ENCODE measurements at places on chromosomes 6 and 20.

GRCh38 chr20:57388953-57389694 lies 2.1 kb upstream of the RBM38 start:
- peak; percentile 45 for DNase-seq

DNA sequence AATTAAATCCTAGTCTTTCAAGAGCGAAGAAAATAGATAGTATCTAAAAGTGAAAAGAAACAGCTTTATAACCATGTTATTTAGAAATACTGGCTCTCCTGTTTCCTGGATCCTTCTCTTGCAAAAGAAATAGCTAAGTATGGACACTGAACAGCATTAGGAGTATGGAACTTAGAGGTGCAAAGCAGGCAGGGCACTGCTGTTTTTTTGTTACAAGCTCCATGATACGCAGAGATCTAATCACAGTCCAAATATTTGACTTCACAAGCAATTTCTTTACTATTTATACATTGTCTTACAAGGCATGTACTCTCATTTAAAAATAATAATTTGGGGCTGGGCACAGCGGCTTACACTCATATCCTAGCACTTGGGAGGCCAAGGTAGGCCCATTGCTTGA lies 7.6 kb downstream of the TRPC4AP start:
- DNase-seq = no peak

GRCh38 chr6:90068703-90069523 lies 174.6 kb downstream of the GJA10 start:
- DNase-seq = peak; percentile 37

DNA sequence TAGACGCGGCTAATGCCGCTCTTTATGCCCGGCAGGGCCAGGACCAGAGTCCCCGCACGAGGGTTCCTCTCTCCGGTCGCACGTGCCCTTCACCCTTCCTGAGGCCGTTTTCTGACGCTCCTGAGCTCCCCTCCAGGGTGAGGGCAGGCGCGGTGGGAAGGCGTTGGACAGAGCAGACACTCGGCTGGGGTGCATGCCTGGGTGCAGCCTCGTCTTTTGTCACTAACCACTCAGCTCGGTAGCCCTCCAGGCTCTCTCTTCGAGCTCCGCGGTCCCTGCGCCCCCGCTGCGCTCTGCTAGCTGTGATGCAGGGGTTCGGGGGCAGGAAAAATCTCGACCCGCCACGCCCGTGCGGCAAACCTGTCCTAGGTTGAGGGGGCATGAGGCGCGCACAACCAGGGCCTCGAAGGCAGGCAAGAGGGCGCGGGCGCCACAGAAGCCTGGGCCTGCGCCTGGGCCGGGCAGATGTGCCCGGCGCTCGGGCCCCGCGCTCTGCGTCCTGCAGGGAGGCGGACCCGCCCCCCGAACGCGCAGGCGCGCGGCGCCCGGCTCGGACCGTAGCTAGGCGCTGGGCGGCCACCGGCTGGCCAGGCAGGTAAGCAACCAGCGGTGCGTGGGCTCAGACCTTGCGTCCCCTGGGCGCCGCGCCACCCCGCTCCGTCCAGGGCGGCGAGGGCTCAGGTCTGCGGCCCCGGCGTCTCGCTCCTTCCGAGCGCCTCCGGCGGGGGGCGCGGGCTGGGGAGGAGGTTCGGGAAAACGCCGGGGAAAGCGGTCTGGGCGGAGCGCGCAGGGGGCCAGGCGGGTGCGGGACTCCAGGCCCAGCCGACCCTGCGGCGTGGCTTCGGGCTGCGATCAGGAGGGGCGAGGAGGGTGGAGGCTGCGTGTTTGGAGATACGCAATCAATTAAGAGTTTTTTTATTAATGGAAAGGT lies at the start of gene L3MBTL1:
Gene L3MBTL1, plus strand, starts transcription at position 548 of the 931 bp plus-strand sequence. CDS start 5,807 bp downstream, outside the sequence.
- DNase-seq = peak; percentile 42

DNA sequence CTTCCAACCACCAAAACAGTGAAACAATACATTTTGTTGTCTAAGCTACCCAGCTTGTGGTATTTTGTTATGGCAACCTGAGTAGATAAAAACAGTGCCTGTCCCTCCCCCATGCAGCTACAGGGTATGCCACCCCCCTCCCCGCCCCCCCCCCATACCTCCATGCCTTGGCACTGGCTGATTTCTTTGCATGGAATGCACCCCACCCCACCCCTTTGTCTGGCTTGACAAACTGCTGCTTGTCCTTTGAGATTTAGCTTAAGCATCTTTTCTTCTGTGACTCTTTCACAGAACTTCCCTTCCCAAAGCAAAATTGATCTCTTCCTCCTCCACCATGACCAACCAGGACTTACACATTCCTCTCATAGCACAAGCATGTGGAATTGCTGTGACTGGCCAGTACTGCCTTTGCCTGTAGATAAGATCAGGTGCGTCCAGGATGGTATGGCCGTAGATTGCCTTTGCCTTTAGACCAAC lies 64.6 kb upstream of the ADGRF1 start:
- no peak for DNase-seq

DNA sequence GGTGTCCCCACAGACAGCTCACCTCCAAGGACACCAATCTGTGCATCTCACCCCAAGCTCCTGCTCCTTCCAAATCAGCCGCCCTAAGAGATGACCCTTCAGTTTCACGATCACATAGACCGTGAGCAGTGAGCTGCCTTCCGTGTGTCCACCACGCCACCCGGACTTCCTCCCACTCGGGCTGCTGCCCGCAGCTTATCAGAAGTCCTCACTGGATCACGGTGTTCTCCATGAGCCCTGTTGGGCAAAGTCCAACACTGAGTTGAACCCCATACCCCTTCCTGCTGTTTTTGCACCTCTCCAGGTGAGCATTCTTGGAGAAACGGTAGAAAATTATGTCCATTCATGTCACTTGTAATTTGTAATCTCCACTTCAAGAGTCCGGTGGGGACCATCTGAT lies 234.4 kb downstream of the SMOC2 start:
- DNase-seq = no peak

DNA sequence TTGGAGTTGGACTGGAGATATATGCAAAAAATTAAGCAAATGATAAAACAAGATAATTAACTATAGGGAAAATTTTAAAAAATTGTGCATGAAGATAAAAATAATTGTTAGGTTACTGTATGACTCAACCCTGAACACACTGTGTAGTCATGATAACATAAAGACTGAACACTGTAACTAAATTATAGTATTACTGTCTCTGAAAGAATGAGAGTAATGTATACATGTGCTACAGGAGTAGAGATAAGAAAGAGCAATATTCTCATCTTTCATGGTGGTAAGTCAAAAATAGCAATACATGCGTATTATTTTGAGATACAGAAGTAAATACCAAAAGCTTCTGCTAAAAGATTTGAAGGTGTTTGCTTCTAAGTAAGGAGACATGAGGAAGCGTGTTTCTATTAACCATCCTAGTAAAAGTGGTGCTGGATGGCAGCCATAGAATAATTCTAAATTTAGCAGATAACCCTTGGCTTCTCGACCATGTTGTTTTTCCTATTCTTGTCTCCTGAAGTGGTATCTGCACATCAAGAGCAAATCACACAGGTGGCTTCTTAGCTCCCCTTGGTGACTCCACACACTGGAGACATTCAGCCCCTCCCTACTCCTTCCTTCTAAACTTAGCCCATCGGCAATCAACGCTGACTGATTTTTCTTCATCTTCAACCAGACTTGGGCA lies 390.6 kb upstream of the PLCB4 start:
- peak; percentile 20 for DNase-seq

DNA sequence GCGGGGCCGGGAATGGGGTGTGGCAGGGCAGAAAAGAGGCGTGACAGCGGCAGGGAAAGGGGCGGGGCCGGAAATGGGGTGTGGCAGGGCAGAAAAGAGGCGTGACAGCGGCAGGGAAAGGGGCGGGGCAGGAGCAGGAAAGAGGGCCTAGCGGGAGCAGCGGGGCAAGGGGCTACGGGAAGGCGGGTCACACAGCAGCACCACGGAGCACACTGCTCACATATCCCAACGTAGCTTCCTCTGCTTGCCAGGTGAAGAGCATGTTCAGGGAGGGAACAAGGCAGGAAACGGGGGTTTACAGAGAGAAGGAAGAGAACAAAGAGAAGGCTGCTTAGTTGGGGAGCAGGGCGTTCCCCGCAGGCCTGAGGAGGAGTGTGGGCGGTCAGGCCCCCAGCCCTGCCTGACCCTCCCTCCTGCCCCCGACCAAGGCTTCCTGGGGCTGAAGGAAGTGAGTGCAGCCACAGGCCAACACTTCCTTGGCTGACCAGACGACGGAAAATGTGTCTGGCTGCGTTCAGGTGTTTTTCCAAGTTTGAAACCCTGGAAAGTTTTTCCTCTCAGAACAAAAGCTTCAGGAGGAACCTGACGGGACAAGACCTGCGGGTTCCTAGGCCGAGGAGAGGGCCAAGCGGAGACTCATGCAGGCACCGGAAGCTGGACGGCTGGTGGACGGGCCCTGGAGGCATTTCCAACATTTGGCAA lies 13.8 kb downstream of the UCKL1 start:
- DNase-seq = peak; percentile 70

DNA sequence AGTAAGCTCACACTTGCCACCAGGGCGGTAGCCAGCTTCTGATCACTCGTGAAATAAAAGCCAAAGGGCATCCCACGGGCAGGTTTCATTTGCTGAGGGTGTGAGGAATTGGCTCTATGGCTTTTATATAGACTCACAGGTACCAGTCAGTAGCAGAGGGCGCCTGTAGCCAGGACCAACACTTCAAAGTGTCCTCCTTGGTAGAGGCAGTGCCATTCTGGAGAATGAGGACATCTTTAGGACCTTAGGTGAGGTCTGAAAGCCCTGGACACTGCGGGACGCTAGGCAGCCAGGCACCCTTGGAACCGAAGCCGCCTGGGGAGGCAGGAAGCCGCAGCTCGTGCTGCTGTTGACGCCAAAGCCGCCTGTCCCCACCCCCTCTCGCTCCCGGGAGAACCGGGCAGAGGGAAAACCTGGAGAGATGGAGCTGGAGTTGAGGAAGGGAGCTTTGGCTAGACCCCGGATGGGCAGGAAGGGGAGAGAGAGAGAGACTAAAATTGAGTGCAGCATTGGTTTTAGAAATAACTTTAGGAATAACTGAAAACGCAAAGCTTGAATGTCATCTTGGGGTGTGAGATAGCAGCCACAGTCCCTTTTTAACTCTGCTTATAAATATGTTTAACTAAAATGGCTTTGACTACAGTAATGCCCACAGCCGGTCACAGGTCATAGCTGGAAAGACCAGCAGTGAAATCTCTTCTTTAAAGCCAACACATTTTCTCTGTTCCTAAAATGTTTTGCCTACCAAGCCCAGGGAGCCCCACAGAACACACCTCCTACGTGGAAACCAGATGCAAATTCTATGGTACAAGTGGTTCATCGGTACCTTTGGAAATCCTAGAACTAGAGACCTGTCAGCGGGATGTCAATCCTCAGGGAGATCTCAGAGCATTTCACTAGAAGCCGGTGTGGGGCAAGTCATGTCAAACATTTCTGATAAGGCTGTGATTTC lies 128.5 kb upstream of the CDYL start:
- DNase-seq = peak; percentile 86

GRCh38 chr6:54899442-54899841 lies 52.9 kb downstream of the FAM83B start:
- no peak for DNase-seq

DNA sequence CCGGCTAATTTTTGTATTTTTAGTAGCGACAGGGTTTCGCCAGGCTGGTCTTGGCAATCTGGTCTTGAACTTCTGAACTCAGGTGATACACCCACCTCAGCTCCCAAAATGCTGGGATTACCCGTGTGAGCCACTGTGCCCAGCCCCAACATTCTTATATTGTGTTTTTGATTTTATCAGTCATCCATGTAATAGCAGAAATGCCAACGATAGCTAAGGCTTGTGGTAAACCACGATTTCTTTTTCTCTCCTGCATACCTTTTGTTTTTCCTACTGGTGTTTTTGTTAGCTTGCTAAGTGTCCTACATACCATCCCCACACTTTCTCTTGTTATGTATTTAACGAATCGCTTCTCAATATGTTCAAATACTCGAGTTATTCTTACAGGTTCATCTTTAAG lies 12.1 kb downstream of the PHACTR2 start:
- DNase-seq = peak; percentile 41

- no peak for DNase-seq
Measured at GRCh38 chr6:53035549-53036213, 29.5 kb upstream of the FBXO9 start.

- DNase-seq = peak; percentile 81
Measured at GRCh38 chr6:89895276-89895874, 1.1 kb downstream of the GJA10 start.

- DNase-seq = peak; percentile 52
Measured at GRCh38 chr6:157813191-157813590, 9.9 kb upstream of the SNX9 start.

DNA sequence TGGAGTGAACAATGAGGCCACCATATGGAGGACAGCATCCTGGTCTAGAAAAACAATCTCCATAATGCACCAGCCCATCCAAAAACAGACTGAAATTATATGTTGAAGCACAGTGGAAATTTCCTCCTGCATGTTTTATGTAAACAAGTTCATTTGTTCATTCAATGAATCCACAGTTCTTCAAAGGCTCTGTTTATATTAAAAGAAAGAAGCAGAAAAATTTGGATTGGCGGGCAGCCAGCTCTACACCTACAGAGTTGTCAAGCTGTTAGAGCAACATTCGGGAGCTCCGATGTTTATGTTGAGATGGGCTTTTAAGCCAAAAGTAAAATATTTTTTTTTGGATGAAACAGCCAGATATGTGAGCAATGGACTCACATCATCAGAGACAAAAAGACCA lies 395.3 kb upstream of the SULF2 start:
- DNase-seq = peak; percentile 80

GRCh38 chr20:33275215-33275614 lies 7.8 kb upstream of the BPIFB1 start:
- no peak for DNase-seq

GRCh38 chr6:84123186-84123585 lies 89.6 kb downstream of the MRAP2 start:
- no peak for DNase-seq

DNA sequence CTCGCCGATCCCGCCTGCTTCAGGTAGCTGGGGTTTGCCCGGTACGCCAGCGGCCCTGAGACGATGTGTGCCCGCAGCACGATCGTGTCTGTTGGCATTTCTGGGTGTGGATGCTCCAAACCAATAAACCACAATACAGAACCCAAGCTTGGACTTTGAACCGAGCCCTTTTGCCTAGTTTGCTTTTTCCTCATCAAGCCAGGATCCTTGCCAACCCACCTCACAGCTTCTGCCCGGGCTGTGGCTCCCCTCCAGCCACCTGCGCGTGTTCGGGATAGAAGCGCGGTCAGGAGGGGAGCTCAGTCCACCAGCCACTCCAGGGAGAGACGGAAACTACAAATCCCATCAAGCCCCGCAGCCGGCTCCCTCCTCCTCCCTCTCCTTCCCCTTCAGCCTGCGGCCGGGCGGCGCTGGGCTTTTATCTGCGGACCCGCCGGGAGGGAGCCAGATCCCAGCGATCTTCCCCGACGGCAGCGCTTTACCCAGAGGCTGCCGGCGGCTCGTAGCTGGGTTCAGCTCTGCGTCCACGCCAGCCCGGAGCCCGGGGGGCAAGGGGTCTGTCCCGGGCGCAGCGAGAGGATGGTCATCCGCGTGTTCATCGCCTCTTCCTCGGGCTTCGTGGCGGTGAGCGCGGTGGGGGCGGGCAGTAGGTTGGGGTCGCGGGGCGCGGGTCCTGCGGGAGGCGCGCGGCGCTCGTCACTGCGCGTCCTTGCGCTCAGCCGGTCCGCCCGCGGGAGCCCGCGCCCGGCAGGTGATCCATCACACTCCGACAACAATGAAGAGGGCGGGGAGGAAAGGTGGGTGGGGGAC lies at the start of gene SH3BGRL2:
Gene SH3BGRL2, plus strand, starts transcription at position 447 of the 810 bp plus-strand sequence. Its CDS starts 133 bp downstream, at position 580.
- DNase-seq = peak; percentile 68

- DNase-seq = peak; percentile 12
Measured at GRCh38 chr6:17585766-17586490, 14.2 kb upstream of the FAM8A1 start.

GRCh38 chr20:3925899-3926638 lies 36.9 kb downstream of the PANK2 start:
- no peak for DNase-seq
